ENCODE measurements at places on chromosomes 12 and 14.

DNA sequence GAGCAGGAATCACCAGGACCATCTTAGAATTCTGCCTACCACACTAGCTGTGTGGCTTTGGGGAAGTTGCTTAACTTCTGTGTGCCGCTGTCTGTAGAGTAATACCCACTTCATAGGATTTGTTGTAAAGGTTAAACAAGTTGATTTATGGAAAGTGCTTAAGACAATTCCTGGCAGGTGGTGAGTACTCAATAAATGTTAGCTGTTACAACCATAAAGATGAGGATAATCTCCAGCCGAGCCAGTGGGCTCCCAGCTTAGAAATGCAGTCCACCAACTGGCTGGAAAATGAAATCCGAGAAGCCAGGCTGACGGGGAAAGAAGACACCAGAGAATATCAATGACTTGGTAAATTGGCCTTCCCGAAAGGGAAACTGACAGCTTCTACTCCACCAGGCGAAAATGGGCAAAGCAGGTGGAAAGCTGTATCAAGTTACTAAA, 173.5 kb downstream of the CHST11 start:
- no peak for DNase-seq

DNA sequence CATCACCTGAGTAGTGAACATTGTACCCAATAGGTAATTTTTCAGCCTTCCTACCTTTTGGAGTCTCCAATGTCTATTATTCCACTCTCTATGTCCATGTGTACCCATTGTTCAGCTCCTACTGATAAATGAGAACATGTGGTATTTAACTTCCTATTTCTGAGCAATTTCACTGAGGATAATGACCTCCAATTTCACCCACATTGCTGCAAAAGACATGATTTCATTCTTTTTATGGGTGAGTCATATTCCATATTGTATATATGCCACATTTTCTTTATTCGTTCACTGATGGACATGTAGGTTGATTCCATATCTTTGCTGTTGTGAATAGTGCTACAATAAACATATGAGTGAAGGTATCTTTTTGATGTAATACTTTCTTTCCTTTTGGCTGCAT, 16.4 kb upstream of the BTG1 start:
- no peak for DNase-seq

DNA sequence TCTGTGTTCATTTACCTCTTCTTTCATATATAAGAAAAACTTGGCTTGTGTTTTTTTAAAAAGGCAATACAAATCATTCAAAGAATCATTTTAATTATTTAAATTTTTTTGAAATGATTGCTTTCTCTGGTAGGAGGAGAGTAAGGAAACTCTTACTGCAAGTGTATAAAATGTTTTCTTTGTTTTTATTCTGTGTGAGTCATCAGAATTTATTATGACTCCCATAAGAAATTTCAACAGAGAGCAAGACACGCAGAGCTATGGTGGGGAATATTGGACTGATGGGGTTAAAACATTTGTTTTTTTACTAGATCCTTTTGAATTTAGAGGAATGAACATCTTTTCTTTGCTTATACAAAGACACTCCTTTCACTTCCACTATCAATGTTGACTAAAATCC, 119.1 kb upstream of the ATXN7L3B start:
- DNase-seq: no peak

DNA sequence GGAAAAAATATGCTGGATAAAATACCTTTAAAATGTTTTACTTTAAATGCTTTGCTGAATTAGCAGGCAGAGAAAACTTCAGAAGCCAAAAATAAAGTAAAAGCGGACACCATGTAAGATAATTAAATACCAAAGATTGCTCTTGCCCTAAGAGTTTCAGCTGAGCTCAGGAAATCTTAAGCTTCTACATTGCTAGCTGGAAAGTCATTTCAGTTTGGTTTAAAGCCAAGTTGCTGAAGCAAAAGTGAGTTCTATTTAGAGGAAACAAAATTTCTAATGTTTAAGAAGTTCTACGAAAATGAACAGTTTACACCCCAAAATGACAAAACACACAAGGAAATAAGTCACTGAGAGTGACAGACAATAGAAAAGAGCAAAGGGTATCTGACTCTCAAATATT, 310.0 kb downstream of the ADAMTS20 start:
- DNase-seq: no peak
